ENCODE measurements at places on chromosomes 6 and 20.

DNA sequence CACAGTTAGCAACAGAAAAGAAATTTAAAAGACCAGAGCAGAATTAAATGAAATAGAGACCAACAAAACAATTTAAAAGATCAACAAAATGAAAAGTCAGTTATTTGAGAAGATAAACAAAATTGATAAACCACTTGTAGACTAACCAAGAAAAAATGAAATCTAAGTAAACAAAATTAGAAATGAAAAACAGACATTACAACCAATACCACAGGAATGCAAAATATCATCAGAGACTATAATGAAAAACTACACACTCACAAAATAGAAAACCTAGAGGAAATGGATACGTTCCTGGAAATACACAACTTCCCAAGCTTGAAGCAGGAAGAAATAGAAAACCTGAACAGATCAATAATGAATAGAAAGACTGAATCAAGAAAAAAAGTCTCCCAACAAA is 97.8 kb downstream of the WDR27 start:
- DNase-seq, result no peak

DNA sequence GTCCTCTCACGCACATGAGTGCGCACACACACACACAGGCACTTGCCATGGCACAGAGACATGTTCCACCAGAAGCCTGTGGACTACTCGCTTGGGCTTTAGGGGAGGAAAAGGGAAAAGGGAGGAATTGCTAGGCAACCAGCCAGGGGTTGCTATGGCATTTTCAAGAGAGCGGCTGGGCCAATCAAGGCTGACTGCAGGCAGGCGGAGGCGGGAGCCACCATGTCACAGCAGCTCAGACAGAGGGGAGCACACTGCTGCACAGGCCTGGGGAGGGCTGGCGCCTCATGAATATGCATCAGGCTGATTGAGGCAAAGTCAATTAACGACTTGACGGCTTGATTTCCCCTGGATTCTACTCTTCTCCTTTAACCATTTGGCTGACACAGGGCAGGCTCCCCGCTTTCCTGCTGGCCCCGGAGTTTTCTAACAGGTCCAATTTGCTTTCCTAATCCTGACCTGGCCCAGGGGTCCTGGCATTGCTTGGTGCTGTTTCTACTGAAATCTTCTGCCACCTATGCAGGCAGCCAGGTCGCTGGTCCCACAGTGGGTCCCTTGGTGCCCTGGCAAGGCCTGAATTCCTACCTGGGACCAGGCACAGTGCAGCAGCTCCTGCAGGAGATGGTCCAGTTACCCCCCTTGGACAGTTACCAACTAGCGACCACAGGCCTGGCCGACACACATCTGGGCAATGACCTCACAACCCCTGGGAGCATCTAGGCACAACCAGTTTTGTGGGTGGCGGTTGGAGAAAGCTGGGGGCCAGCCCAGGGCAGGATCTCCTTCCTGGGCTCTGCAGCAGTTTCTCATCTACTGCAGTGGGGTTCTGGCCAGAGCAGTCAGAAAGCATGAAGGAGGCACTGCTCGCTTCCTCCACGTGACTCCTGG is 52.1 kb downstream of the YTHDF1 start:
- DNase-seq, result no peak

GRCh38 chr6:79438030-79438429 is 99.2 kb downstream of the LCA5 start:
- DNase-seq, result peak; percentile 15

GRCh38 chr6:152575161-152575560 is 62.0 kb downstream of the SYNE1 start:
- DNase-seq, result no peak

- no peak for DNase-seq
These were observed 209.3 kb upstream of the CDH4 start for GRCh38 chr20:61042506-61043385.

- DNase-seq, result no peak
These were observed 8.2 kb upstream of the RAE1 start for GRCh38 chr20:57342829-57343228.

All from NCI-H1694 treated with DMSO at 0.1 percent for 48 hours (cell line).